ENCODE measurements at places on chromosomes 4 and X.

DNA sequence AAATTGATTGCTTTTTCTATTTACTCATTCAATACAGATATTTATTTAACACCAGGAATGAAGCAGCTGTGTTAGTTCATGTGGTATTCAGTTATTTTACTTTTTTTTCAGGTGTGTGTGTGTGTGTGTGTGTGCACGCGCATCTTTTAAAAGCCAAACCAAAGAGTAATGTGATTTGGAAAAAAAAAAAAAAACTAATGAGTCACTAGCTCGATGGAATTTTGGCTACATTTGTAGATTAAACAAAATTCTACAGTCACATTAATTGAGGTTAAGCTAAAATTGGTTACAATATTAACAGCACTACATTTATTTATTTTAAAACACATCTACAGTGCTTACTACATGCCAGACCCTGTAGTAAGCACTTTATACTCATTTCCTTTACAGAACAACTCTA is 66.8 kb downstream of the HHIP start:
- DNase-seq, result no peak

DNA sequence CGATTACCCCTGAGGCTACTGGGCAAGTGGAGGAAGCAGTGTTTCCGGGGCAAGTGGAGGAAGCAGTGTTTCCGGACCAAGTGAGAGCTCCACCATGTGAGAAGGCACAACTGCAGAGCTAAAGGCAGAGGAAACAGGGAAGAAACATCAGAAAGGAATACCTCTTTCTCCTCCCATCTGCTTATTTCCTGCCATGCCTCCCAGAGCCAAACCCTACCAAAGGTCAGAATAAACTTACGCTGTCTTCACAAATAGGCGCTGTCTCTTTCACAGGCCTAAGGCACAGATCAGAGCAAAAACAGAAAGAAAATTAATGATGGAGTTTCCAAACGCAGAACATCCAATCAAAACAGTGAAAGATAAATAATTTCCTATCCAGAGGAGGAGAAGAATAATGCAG is 153.0 kb downstream of the ATOH1 start:
- no peak for DNase-seq

- no peak for DNase-seq
Observed at GRCh38 chr4:1164040-1164439, 8.3 kb downstream of the SPON2 start.

DNA sequence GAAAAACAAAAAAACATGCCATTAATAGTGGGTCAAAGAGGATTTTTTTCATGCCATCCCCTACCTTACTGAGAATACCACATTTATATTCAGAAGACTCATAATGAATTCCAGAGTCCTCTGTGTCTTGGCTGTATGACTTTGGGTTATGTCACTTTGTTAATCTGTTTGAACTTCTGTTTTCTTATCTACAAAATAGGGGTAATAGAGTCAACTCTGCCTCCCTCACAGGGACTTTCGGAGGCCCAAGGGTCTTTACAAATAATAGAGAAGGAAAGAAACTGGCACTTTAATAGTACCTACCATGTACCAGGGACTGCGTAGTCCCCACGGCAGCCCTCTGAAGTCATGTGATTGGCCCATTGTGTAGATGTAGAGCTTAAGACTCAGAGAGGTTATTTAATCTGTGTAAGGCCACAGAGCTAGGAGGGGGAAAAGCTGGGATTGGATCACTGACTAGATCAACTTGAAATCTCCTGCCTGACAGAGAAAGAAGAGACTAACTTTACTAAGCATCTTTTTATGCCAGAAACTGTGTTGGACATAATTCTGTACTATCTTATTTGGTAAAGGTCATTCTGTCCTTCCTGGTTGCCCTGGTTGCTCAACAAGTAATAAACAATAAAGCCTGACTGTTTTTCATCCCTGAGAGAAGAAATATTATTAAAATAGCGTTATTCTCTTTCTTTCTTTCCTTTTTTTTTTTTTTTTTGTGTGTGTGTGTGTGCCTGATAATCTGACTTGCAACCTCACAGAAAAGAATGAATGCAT is 59.6 kb downstream of the NFKB1 start:
- DNase-seq, result no peak

GRCh38 chr4:152010710-152011079 is 249.9 kb upstream of the GATB start:
- DNase-seq, result peak; percentile 37

DNA sequence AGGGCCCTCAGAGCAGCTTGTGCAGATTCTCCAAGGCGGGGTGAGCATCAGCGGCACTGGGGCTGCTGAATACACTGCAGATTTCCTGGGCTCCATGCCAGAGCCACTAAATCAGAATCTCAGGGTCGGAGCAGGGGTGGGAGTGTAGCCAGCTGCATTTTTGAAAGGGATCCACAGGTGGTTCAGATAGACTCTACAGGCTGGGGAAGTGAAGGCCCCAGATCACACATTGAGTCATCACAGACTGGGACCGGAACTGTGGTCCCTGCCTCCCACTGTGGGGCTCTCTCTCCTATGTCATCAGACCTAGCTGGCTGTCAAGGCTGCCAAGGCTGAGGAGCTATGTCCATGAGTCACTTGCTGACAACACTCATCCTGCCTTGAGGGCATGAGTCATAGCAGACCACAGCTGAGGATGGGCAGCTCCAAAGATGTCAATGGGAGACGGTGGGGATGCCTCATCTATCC is 162.3 kb upstream of the MAMLD1 start:
- peak; percentile 74 for DNase-seq

- DNase-seq, result peak; percentile 27
Observed at GRCh38 chr4:10983268-10983667, 298.7 kb upstream of the CLNK start.

DNA sequence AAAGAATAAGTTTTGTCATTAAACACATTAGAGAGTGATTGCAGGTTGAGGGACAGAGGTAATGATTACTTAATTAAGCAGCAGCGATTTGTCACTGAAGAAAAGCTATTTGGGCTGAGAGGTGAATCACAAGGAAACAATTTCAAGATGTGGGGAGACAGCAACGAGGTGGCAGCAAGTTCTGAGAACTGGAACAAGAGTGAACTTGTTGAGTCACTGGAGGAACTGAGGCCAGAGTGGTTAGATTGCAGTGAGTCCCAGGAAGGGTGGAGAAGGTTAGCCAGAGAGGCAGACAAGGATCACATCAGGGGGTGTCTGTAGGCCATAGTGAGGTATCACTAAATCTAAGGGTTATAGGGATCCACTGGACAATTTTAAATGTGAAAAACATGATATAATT is 57.9 kb upstream of the TMPRSS11A start:
- no peak for DNase-seq

DNA sequence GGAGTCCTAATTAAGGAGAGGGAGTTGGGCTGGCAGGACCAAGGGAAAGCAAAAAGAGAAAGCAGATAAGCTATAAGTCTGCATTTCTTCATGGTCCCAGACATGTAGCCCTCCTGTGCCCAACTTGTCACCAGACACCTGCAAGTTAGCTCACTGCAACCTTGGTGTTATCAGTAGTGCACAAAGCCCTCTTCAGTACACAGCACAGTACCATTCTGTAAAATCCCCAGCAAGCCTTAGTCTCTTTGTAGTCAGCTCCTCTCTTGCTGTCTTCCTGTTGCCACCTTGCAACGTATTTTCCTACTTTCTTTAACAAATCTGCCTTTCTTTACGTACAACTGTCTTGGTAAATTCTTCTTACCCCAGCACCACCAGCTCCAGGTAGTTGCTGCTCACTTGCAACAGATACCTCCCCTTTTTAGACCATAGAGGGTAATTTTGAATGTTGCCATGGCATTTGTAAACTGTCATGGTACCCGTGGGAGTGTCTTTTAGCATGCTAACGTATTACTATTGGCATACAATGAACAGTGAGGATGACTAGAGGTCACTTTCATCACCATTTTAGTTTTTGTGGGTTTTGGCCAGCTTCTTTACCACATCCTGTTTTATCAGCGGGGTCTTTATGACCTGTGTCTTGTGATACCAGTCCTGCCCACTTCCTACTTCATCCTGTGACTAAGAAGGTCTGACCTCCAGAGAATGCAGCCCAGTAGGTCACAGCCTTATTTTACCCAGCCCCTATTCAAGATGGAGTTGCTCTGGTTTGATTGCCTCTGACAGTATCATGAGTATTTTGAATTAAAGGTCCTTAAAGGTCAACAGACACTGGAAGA is 28.3 kb upstream of the AP1S2 start:
- peak; percentile 35 for DNase-seq

DNA sequence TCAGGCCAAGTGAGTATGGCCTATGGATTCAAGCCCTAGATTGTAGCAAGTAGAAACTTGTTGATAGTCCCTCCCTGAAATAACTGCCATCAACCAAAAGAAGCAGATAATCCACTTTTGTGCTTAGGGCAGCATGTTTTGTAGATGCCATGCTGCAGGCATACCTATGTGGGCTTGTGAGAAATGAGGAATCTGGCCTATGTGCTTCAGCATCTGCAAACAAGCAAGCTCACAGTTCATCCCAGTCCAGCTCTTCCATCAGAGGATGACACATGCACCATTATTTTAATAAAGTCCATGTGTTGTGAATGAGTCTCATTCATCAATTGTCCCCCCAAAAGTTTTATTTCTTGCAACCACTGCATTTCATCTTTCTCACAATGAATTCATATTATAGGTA is 421.9 kb upstream of the DIPK2B start:
- DNase-seq, result no peak

DNA sequence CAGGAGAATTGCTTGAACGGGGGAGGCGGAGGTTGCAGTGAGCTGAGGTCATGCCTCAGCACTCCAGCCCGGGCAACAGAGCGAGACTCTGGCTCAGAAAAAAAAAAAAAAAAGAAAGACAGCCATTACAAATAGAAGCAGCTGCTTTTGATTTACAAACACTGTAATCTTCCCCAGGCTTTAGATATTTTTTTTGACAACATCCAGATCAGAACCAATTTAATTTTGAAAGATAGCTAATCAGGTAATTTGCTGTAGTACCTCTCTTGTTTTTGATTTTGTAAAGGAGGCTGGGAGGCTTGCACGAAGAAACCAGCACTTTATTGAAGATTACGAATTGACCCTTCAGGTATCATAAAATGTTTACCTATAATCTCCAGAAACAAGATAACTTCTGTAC is 107.0 kb downstream of the LDB2 start:
- DNase-seq, result no peak

DNA sequence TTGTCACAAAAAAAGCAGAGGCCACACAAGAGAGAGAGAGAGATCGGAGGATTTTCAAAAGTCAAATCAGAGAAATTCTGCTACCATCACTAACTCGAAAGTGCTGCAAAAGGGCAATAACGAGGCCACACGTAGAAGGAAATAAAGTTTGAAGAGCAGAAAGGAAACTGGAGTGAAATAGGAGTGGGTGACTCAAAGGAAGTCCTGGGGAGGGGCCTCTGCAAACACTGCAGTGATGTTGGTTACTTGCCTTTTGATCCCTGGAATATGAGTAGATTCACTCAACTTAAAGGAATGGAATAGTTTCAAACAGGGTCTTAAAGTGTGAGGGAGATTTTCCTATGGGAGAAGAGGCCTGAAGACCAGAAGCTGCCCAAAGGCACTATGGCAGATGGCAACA is 663.4 kb upstream of the LCORL start:
- DNase-seq, result no peak

DNA sequence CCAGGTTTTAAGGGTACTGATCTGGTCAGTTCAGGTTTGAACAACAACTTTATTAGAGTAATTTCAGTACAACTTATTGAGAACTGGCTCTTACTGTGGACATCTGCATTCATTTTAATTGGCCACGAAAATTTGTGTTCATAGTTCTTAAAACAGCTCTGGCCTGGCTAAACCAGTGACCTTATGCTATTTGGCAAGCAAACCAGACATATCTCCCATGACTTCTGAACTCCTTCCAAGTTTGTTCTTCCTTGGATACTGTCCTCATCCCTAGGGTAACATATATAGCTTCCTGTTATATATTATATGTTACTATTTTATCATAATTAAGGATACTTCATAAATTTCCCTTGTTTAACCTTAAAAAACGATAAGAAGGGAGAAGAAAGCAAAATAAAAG is 841.9 kb downstream of the TRAM1L1 start:
- no peak for DNase-seq

- no peak for DNase-seq
Observed at GRCh38 chrX:86149119-86149518, 868 bp downstream of the DACH2 start.

DNA sequence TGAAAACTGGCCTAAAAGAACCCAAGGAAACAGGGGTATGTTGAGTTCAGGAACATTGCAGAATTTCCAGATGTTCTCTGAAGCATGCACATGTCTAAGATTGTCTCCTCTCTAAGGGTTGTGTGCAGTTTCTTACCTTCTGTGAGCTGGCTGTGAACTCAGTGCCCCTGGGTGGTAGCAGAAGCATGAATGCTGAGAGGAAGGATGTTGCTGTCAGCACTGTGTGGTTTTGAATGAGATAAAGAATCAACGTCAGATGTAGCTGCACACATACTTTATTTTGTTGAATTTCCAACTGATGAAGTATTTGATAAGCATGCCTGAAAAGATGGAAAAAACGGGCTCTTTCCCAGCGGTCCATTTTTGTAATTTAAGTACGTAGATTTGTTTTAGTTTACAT is 23.8 kb upstream of the CD38 start:
- peak; percentile 43 for DNase-seq

DNA sequence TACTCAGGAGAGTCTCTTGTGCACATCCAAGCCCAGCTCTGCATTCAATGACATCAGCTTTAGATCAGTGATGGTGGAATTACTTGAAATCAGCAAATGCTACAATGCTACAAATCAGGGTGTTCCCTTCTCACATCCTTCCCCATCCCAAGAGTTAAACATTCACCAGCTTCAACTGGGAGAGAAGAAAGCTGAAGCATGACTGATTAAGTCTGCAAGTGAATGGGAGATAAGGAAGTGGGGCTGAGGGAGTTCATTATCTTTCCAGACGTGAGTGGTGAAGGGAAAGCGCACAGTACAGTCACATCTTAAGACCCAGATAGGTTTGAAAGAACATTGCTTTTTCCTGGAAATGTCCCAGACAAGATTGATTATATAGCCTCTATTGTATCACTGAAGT is 26.2 kb upstream of the MAP9 start:
- DNase-seq, result no peak

GRCh38 chr4:26766141-26766540 is 94.5 kb upstream of the STIM2 start:
- peak; percentile 9 for DNase-seq

DNA sequence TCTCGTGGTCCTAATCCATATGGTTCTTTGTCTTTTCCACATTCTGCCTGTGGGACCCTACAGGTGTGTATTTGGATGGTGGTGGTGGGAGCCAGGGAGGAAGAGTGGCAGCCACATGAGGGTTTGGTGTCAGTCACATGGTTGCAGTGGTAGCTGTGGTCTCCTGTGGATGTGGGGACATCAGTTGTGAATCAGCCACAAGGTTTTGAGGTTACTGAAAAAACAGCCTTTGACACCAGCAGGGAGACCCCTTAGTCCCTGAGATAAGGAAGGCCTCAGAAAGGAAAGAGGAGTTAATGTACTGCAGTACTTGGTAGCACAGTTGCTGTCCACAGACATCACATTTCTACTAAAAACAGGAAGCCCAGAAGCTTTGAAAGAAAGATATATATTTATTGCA is 15.8 kb upstream of the GAGE10 start:
- no peak for DNase-seq

- DNase-seq, result no peak
Observed at GRCh38 chr4:95050980-95051701, 293.4 kb downstream of the BMPR1B start.

All from CD4-positive, alpha-beta T cell treated with Interleukin-4 for 1 hour (primary cell).